ENCODE measurements at places on chromosomes 7 and 10. TPM values are rescaled to one million over a fixed set of nuclear protein-coding genes. Genes with fewer than 3 reads are reported as not detected.

DNA sequence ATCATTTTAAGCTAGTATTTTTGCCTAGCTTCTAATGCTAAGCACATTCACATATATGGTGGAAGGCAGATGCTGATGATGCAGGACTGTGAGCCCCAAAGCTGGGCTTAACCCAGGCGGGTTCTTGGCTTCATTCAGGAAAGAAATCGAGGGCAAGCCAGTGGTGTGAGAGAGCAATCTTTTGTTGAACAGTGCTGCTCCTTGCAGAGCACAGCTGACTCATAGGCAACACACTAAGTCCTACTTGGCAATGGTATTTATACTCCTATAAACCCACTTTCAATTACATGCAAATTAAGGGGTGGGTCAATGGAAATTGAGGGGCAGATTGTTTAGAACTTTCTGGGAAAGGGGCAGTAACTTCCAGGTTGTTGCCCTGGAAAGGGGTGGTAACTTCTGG is 42.0 kb upstream of the CELF2 start:
- H3K4me1 ChIP-seq, result no peaks in the 10 kb centered on the region
- no peaks in the 10 kb centered on the region for H3K27me3 ChIP-seq
- no peak for DNase-seq
- no peaks in the 10 kb centered on the region for H3K36me3 ChIP-seq
- H3K4me3 ChIP-seq, result no peak overlapping the region
- no peak overlapping the region for H3K27ac ChIP-seq

DNA sequence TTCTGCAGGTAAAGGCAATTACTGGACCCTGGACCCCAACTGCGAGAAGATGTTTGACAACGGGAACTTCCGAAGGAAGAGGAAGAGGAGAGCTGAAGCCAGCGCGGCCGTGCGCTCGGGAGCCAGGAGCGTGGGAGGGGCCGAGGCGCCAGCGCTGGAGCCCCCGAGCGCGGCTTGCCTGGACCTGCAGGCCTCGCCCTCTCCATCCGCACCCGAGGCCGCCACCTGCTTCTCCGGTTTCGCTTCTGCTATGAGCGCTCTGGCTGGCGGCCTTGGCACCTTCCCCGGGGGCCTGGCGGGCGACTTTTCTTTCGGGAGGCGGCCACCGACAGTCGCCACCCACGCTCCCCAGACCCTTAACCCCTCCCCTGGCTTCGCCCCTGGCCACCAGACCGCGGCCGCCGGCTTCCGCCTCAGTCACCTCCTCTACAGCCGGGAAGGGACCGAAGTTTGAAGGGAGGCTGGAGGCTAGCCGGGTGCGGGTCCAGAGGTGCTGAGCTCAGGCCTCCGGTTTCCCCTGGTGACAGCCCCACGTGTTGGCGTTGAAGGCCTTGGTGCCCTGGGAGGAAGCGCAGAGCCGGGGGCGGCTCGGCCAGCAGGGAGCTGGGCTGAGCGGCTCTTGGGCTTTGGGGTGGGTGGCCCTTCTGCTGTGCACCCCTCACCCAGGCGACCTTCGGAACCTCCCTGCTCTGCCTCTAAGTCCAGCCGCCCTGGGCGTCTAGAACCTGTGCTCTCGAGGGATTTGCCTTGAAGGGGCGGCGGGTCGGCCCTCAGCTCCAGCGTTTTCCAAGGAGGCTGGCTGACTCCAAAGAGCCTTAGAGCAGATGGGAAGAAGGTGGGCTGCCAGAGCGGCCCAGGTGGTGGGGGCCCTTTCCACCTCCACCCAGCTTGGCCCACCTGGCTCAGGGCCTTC is 1.8 kb downstream of the FOXI2 start:
- no peaks in the 10 kb centered on the region for H3K27me3 ChIP-seq
- no peaks in the 10 kb centered on the region for H3K36me3 ChIP-seq
- DNase-seq, result no peak
- H3K4me1 ChIP-seq, result no peaks in the 10 kb centered on the region
- no peak overlapping the region for H3K4me3 ChIP-seq

DNA sequence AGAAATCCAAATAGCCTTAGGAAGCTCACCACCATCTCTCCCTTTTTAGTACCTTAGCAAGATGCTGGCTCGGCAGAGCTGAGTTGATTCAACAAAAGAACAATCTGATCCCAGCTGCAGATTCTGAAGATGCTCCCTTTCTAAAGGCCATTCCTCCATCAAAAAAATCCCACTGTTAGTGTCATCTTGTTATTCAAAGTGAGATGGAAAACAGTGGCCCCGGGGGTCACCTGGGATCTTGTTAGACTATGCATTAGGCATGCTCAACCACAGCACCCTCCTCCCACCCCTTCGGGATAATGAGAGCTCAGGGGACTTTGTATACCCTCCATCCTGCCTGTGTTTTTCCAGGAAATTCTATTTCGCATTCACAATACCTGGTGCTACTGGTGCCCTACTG is 2.4 kb downstream of the NCAPG2 start:
- no peak overlapping the region for H3K27ac ChIP-seq
- peaks cover 34% of the 10 kb centered on the region for H3K36me3 ChIP-seq
- H3K27me3 ChIP-seq, result no peaks in the 10 kb centered on the region

DNA sequence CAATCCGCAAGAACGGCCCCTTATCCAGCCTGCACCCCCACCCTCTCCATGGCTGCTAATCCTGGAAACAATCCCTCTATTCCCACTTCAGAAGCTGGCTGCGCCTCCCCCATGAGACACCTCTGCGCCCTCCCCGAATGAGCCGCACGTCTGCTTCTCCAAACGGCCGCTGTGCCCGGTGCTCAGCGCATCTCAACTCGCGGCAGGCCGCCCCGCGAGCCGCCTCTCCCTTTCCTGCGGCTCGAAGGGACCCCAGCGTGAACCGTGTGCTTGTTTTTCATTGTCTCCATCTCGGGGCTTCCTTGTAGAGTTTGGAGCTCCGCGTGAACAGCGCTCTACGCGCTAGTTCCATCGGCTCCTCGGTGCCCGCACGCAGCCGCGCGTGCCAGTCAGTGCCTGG is 20.8 kb upstream of the FXYD4 start:
- no peak overlapping the region for H3K4me3 ChIP-seq
- no peak for DNase-seq
- no peaks in the 10 kb centered on the region for H3K27me3 ChIP-seq

GRCh38 chr7:123208793-123209192 is 9.0 kb upstream of the SLC13A1 start:
- no peak overlapping the region for H3K4me3 ChIP-seq
- H3K27me3 ChIP-seq, result no peaks in the 10 kb centered on the region
- H3K4me1 ChIP-seq, result no peaks in the 10 kb centered on the region
- DNase-seq, result peak; percentile 35

DNA sequence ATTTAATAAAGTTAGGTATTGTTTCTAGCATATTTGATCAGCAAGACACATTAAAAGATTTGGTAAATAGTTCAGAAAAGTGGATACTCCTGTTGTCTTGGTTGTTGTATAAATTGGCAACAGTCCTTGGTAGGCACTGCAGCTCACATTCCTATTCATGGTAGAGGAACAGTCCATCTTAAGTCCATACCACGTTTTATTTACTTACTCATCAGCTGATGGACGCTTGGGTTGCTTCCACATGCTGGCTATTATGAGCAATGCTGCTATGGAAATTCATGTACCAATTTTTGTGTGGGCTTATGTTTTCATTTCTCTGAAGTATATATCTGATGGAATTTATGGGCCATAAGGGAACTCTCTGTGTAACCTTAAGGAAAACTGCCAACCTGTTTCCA is 43.3 kb downstream of the C10orf120 start:
- DNase-seq, result no peak
- no peaks in the 10 kb centered on the region for H3K4me1 ChIP-seq
- no peak overlapping the region for H3K27ac ChIP-seq
- peaks cover 56% of the 10 kb centered on the region for H3K27me3 ChIP-seq
- no peaks in the 10 kb centered on the region for H3K36me3 ChIP-seq

GRCh38 chr10:44858988-44859387 is 52.1 kb upstream of the TMEM72 start:
- no peak overlapping the region for H3K27ac ChIP-seq
- H3K4me3 ChIP-seq, result no peak overlapping the region
- no peaks in the 10 kb centered on the region for H3K36me3 ChIP-seq
- peaks cover 18% of the 10 kb centered on the region for H3K4me1 ChIP-seq
- peak; percentile 35 for DNase-seq

- H3K27me3 ChIP-seq, result no peaks in the 10 kb centered on the region
- H3K4me1 ChIP-seq, result no peaks in the 10 kb centered on the region
- DNase-seq, result no peak
- H3K36me3 ChIP-seq, result no peaks in the 10 kb centered on the region
- H3K27ac ChIP-seq, result no peak overlapping the region
- H3K4me3 ChIP-seq, result no peak overlapping the region
These were observed 835.4 kb upstream of the PHF14 start for GRCh38 chr7:10138087-10138854.

DNA sequence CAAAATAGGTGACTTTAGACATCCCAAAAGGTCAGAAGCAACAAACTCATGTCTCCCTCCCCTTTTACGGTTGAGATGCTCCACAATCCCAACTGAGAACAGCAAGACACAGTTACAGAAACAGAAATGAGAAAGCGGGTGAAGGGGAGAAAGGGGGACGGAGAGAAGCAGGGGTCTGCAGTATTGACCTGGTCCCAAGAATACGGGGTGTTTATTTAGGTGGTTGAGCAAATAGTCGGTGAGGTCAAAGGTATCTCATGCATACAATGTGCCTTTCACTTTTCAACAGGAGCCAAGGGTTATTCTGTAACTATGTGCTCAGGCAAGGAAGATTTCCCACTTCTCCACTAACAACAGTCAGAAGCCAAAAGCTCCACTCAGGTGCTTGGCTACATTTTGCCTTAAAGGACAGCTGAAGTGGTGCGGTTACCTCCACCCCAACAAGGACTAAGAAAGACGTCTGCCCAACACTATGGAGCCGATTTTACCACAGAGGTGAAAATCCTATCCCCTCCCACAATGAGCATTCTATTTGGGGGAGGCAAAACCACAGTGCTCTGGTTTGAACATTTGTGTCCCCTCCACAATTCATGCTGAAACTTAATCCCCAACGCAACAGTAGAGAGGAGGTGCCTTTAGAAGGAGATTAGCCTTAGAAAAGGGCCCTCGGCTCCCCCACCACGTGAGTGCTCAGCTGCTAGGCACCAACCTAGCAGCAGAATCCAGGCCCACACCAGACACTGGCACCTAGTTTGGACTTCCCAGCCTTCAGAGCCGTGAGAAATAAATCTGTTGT is 77.9 kb downstream of the PARD3 start:
- no peak for DNase-seq
- H3K27ac ChIP-seq, result no peak overlapping the region
- no peaks in the 10 kb centered on the region for H3K27me3 ChIP-seq
- H3K4me1 ChIP-seq, result peaks cover 19% of the 10 kb centered on the region

DNA sequence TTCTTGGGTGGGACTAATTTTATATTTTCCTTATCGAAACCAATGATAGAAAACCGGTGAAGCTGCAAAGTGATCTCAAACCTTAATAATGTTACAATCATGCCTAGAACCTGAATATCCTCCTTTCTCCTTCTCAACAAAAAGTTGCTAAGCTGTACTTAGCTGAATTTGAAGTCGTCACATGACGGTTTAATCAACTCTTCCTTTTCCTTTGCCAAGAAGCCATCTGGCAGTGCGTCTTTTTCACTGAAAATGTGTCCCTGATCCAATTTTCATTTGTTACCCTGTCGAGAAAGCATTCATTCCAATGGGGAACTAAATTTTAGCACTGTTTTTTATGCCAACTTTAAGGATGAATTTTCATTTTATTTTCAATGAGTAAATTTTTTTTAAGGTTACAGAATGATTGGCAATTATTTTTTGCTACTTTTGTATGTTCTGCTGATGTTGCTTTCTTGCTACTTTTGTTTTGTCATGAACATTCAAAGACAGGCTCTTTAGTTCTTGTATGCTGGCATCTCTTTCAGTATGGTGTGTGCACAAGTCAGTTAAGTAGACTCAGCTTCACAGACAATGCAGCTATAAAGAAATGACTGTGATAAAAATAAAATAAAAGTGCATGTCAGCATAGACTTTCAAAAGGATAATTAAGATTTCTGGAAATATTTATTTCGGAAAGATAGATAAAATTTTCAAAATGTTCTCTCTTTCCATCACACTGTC is 980.0 kb downstream of the DNAJB9 start:
- no peaks in the 10 kb centered on the region for H3K27me3 ChIP-seq
- H3K27ac ChIP-seq, result no peak overlapping the region
- H3K4me3 ChIP-seq, result no peak overlapping the region

- H3K27ac ChIP-seq, result peak overlapping the region; percentile 31
- no peak for DNase-seq
- H3K4me1 ChIP-seq, result peaks cover 25% of the 10 kb centered on the region
- H3K4me3 ChIP-seq, result no peak overlapping the region
- H3K36me3 ChIP-seq, result no peaks in the 10 kb centered on the region
These were observed 15.5 kb upstream of the RALA start for GRCh38 chr7:39607865-39608264.

The BLNK gene
- not detected for total RNA-seq

The ARMC3 gene
- 0.40 TPM for total RNA-seq
